ENCODE measurements at places on chromosomes 7 and 10. TPM values are rescaled to one million over a fixed set of nuclear protein-coding genes. Genes with fewer than 3 reads are reported as not detected.

GRCh38 chr10:62456611-62457101, 82.5 kb downstream of the ZNF365 start:
- DNase-seq: no peak

- peak; percentile 63 for DNase-seq
Measured at GRCh38 chr7:30163231-30163894, 28.6 kb downstream of the MTURN start.

- DNase-seq: no peak
Measured at GRCh38 chr7:127943541-127944521, 87.4 kb downstream of the LRRC4 start.

GRCh38 chr10:107409522-107409921, 245.0 kb upstream of the SORCS1 start:
- no peak for DNase-seq

- no peak for DNase-seq
Measured at GRCh38 chr10:43444897-43445466, 8.1 kb downstream of the ZNF487 start.

DNA sequence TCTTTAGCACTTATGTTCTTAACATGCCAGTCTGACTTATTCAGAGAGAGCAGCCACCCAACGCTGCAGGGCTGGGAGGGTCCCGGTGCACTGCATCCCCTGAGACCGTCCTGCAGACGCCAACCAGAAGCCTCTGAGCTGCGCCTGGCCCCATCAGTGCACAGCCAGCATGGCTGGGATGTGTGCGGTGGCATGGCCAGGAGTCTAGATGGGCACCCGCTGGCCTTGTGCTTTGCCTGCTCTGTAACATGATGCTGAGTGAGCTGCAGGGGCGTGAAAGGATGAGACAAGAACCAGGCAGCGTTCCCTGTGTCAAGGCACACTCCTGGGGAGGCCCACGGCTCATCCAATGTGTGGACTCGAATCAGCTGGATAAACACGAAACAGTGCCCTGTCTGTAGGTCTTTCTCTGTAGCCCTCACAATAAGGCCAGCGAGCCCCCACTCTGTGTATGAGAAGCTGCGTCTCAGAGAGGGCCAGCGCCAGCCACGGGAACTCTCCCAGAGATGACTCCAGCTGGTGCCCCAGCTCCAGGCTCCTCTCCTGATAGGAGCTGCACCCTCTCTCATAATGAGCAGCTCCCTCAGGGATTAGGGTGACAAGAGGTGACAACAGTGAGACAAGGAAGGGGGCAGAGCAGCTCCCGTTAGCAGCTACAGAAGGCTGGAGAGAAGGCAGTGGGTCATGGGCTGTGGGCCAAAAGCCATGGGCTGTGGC, 96.8 kb downstream of the TNS3 start:
- DNase-seq: no peak

DNA sequence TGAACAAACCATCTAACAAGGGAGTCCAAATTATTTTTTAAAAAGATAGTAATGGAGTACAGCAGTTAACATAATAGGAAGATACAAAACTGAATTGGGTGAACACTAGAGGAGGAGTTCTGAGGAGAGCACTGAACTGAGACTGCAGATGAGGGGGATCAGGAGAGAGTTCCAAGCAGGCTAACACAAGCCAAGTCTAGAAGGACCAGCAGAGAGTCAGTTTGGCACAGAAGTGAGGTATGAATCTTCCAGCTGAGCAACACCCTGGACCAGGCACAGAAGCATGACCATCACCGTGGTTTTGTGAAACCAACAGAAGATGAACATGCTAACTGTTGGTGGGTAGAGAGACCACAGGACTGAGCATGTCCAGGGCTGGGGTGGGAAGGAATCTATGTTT, 30.8 kb upstream of the PLCE1 start:
- DNase-seq: no peak

DNA sequence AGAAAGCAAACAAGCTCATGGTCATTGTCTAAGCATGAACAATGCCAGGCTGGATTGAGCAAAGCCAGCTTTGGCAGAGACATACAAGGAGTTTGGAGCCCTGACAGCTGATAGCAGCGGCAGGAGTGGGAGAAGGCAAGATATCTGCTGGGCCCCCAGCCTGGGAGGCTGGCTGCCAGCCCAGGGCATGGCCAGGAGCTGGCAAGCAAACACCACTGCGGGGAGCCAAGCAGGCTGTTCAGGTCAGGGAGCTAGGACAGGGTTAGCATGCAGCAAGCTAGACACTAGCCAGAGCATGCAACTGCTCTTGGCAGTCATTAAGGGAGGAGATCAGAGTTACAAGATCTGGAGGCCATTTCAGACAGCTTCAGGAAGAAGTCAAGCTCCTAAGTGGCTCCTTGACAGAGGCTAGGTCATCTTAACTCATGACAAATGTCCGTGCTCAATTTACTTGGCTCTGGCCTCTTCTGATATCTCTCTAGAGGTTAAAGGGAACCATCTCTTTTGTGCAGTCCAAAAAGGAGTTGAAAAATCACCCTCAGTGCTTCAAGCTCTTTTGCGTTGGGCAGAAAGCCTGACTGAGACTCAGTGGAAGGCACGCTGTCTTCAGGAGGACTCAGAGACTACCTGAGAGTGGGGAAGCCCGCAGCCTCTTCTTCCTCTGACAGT, 436.8 kb upstream of the C7orf33 start:
- no peak for DNase-seq

- DNase-seq: no peak
Measured at GRCh38 chr10:34609287-34609940, 205.7 kb downstream of the PARD3 start.

GRCh38 chr10:12606461-12606860, 257.1 kb downstream of the CAMK1D start:
- DNase-seq: no peak

DNA sequence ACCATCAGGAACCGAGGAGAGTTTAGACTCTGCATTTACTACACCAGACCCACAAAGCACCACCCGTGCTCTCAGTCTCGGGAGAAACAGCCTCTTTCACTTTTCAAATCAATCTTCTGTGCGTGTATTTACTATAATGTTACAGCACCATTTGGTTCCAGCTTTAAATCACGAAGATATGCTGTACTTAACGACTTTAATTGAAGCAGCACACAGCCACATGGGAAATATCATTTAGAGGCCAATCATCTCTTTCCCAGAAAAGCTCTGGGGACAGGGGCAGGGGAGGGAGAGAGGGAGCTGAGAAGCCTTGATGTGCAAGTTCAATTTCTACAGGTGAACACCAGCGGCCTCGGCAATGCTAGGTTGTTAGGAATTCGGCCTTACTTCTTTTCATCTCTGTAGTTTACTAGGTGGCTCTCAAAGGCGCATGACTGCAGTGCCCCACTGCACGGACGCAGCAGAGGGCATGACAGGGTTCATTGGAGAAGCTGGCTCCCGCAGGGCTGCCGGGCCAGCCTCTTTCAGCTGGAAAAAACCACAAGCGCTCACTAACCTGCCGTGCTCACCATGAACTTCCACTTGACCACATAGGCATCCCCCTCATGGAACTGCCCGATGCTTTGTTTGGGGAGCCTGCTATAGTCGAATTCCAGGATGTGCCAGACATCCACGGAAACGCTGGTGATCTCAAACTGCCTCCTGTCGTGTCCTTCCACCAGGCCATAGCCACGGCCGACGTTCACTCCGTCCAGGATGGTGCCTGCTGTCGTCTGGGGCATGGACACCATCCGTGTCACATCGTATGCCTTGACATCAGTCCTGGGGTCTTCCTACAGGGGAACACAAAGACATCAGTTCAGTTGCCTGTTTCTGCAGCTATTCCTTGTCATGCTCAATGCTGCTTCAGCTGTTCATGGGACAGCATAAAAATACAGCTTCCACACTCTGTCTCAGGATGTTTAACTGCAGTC, 154.5 kb downstream of the SVIL start:
- DNase-seq: no peak

DNA sequence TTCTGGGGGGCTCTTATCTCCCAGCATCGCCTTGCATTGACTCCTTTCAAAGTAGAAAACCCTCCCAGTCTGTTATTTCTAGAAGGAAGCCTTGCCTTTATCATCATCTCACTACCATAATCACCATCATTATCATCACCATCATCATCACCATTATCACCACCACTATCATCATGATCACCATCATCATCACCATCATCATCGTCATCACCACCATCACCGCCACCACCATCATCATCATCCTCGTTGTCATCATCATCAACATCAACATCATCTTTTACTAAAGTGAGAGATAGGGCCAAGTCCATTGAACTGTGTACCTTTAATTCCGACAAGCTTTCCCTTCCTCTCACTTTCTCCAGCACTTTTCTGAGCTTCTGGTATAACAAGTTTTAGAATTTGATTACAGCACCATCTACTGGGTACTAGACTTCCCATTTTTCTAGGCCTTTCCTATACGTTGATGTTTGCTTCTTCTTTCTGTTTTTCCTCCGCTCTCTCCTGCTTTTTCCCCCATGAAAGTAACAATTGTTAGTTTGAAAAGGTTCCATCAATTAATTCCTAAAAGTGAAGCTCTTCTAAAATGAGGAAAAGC, 226.4 kb downstream of the BUB3 start:
- no peak for DNase-seq

DNA sequence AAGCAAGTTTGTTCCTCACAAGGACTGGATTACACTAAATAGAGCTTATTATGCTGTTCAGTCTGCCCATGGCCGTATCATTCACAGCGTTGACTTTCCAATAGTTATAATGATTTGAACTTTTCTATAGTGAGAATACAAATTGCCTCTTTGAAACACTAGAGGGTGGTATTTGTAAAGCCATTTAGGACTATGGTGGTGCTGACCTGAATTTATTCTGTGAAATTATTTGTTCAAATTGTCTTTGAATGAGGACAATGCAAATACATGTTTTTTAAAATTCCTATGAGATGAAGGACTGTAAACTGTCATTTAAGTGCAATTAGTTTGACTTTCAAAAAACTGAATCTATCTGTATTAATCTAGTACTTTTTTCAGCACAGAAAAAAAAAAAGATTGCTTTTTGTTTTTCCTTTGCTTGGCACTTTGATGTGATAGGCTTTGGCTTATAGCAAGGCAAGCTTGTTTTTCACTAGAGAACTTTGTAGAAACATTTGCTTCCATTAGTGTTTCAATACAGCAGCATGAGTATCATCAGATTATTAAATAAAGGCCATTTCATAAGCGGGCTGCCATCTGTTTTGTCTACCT, 122.7 kb upstream of the TMEM229A start:
- no peak for DNase-seq

- no peak for DNase-seq
Measured at GRCh38 chr10:50997461-50997860, 76.8 kb upstream of the PRKG1 start.

DNA sequence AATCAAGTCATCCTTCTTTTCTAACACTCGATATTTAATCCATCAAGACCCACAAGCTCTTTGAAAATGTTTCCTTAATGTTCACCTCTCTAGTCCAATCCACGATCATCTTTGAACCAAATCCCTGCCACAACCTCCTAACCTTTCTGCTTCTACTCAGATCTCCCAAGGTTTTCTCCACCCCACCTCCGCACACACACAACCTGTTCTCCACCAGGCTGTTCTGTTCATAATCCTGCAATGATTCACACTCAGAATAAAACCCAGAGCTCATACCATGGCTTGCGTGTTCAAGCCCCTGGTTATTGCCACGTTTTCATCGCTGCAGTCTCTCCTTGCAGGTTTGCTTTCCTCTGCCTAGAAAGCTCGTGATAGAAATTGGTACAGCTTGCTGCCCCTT, 53.8 kb upstream of the BAMBI start:
- no peak for DNase-seq

DNA sequence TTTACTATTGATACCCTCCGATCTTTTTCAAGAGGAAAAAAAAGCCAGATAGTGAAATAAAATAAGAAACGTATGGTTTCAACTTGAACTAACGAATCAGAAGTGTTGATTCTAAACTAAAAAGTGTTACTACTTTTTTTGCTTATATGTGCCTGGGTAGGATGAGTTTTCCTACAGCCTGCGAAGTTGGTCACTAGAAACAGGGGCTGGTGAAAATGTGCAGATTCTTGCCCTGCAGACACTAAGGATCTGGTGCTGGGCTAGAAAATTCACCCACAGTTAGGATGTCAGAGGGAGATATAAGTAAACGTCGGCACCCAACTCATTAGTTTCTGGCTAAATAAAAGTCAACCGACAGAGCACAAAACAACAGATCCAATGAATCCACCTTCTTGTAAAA, 298.7 kb upstream of the NFE2L3 start:
- no peak for DNase-seq

HPSE2 gene
- not detected for total RNA-seq

EPHA1 gene
- total RNA-seq: 15.7 TPM

DYDC1 gene
- not detected for total RNA-seq

HABP2 gene
- total RNA-seq: not detected

COL13A1 gene
- not detected for total RNA-seq

SPDYE16 gene
- 0.18 TPM for total RNA-seq

ARF5 gene
- 136 TPM for total RNA-seq

LBX1 gene
- not detected for total RNA-seq

GPR15LG gene
- total RNA-seq: not detected
